ENCODE measurements at places on chromosomes 7 and 10.
A peak's percentile ranks its signal among the peaks of the same experiment; 100 is the strongest.

DNA sequence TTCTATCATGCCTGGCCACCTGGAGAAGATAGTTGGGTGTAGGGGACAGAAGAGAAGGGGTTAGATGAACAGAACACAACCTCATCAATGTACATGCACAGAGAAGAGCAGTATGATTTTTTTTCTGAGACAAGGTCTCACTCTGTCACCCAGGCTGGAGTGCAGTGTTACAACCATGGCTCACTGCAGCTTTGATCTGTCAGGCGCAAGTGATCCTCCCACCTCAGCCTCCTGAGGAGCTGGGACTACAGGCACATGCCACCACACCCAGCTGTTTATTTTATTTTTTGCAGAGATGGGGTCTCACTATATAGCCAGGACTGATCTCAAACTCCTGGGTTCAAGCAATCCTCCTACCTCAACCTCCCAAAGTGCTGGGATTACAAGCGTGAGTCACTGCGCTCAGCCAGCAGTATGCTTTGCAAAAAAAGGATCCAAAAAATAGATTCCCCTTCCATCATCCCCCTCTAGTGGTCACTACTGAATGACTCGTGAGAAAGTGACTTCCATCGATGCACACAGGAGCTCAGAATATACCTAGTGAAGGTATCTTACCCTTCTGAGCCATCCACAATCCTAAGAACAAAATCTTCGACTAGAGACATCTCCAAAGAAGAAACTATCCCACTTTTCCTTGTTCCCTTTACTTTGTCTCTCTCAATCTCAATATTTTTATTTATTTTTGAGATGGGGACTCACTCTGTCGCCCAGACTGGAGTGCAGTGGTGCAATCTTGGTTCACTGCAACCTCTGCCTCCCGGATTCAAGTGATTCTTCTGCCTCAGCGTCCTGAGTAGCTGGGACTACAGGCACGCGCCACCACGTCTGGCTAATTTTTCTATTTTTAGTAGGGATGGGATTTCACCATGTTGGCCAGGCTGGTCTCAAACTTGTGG lies 21.0 kb downstream of the ZCWPW1 start:
- DNase-seq = peak; percentile 22

- no peak for DNase-seq
Observed at GRCh38 chr7:24843821-24844434, 86.7 kb upstream of the GSDME start.

DNA sequence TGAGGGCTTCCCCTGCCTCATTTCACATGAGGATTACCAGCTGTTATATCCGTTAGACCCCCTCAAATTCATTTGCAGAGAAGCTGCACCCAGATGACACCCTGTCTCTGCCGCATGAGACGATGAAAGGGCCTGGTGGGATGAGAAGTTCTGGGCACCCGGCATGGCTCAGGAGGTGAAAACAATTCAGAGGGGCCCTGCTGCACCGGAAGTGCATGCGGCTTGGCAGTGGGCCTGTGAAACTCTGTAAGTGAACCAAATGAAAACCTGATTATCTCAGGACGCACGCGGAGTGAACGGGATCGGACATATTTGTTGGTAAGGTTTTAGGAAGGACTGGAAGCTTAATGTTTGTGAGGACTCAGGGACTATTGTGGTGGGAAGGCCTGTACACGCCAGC lies 511.2 kb downstream of the TCERG1L start:
- no peak for DNase-seq

DNA sequence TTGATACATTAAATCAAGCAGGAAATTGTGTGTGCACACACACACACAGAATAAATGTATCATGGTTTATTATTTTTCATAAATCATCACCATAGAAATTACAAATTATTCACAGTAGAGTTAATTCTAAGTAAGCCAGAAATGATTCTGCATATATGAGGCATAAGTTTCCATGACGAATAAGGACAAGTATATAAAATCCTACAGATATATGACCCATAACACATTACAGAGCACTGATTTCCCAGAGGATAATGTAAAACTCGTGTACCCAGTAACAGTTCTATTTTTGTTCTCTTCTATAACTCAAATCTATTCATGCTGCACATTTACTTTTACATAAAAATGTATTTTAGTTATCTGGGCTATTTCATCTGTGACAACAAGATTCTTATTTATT lies 169.7 kb downstream of the LRRTM3 start:
- DNase-seq = no peak

GRCh38 chr7:158289761-158290523 lies 297.7 kb downstream of the PTPRN2 start:
- no peak for DNase-seq

Measured in NCI-H2107 (cell line).